ENCODE measurements at places on chromosomes 16 and 17. TPM values are rescaled to one million over a fixed set of nuclear protein-coding genes. Genes with fewer than 3 reads are reported as not detected.
A peak's percentile ranks its signal among the peaks of the same experiment; 100 is the strongest.

The SSTR5 gene
- total RNA-seq: not detected

The KRTAP17-1 gene
- total RNA-seq: not detected

The GDPD1 gene
- total RNA-seq: 1.3 TPM

DNA sequence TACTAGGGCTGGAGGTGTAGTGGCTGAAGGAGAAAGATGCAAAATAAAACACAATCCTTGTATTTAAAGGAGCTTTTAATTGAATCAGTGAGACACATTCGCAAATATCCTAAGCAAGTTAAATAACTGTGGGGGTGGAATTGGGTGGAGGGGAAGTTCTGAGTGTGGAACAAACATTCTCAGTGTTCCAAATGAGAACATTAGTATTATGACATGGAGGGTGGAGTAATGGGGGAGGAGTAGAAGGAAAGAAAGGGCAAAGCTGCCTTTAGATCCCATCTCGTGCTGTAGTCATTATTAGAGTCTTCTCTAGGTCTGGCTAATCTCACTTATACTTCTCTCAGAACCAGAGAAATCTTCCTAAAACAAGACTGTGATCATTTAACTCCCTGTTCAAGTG, 169.7 kb downstream of the ANKFN1 start:
- no peak for DNase-seq

DNA sequence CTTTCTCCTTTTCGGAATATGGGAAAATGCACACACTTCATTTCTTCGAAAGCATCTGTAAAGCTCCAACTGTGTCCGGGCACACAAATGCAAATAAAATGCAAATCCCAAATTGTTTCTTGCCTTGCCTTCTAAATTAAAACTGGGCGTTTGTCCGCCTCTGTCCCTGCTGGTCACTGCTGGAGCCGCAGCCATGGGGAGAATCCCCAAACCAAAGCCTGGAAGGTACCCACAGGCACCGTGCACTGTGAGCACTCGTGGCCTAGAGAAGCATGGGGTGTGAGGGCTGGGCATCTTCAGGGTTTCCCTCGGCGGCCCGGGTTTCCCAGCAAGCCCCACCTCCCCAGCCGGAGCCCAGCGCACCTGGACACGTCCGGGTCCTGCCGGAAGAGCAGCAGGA, 2.9 kb downstream of the SLC47A2 start:
- DNase-seq: no peak

The CEP112 gene
- total RNA-seq: 1.2 TPM

DNA sequence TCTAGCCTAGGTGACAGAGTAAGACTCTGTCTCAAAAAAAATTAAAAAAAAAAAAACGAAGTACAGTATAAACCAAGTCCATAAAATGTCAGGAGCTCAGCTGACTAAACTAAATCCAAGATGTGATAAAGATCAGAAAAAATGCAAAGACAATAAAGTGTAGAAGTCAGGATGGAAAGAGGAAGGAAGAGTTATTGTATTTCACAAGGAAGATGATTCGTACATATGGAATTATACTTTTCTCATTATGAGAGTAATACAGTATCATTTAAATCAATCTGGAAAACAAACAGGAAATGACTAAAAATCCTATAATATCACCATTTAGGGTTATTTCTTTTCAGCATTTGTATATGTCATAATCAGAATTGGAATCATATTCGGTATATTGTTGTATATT, 11.4 kb upstream of the APOH start:
- no peak for DNase-seq

DNA sequence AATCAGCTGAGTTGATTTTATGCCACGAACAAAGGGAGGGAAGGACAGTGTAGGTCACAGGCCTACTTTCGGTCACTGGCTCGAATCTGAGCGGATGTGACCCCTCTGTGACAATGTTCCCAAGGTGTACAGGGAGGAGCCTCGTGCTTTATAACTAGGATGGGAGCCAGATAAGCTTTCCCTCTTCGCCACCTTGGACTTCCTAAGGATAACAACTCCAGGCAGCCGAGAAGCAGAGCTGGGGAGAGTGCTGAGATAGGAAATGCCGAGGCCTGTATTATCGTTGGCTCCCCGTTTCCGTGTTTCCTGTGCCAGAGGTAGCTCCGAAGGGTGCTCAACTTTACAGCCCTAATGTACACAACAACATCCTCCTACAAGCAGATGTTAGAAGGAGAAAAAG, 217.8 kb upstream of the IRX3 start:
- no peak for DNase-seq

The CSH1 gene
- total RNA-seq: not detected

The GUCY2D gene
- not detected for total RNA-seq

- peak; percentile 96 for DNase-seq
These were observed 3.8 kb upstream of the CD7 start for GRCh38 chr17:82320956-82321927.
